Frontal cortex (tissue), 4 donors: ENCODE measurements at places on chromosomes 2 and 18. TPM values are rescaled to one million over a fixed set of nuclear protein-coding genes. Genes with fewer than 3 reads are reported as not detected.

The RESP18 gene
- 0.82 TPM for total RNA-seq

The ZEB2 gene
- total RNA-seq = 267 TPM

The TXNDC2 gene
- not detected for total RNA-seq

The PDCL3 gene
- 9.8 TPM for total RNA-seq
